Motor neuron (in vitro differentiated cells): ENCODE measurements at places on chromosomes 2 and 18. TPM values are rescaled to one million over a fixed set of nuclear protein-coding genes. Genes with fewer than 3 reads are reported as not detected.

GRCh38 chr18:75562216-75562615 is 134.7 kb upstream of the SMIM21 start:
- ATAC-seq = no peak

- ATAC-seq = no peak
These were observed 2.4 kb upstream of the PDE11A start for GRCh38 chr2:178075006-178075326.

- ATAC-seq = no peak
These were observed 158.8 kb downstream of the TMEFF2 start for GRCh38 chr2:192035731-192036442.

DNA sequence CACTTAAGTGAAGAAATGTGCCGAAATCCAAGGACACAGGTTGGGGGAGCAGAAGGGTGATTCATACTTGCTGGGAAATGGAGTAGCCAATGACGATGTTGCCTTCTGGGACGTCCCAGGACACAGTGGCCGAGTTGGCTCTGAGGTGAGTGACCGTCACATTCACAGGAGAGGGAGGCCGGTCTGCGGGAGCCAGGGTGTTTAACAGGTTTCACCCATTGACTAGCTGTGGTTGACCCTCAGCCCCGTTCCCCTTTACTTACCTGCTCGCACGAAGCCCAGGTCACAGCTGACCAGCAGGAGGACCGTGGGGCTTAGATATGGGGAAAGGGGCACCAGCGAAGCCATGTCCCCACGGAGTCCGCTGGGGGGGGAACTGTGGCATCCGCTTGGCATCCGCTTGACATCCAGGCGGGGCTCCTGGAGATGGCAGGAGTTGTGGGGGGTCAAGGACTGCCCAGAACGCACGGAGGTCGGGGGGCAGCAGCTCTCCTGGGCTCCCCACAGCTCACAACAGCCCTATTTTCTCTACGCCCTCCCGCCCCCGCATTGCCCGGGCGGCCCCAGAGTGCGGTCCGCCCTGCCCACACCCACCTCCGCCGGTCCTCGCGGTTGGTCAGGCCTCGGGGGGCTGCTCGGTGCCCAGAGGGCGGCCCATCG is 586 bp downstream of the FNDC4 start:
- ATAC-seq = peak; percentile 39

DNA sequence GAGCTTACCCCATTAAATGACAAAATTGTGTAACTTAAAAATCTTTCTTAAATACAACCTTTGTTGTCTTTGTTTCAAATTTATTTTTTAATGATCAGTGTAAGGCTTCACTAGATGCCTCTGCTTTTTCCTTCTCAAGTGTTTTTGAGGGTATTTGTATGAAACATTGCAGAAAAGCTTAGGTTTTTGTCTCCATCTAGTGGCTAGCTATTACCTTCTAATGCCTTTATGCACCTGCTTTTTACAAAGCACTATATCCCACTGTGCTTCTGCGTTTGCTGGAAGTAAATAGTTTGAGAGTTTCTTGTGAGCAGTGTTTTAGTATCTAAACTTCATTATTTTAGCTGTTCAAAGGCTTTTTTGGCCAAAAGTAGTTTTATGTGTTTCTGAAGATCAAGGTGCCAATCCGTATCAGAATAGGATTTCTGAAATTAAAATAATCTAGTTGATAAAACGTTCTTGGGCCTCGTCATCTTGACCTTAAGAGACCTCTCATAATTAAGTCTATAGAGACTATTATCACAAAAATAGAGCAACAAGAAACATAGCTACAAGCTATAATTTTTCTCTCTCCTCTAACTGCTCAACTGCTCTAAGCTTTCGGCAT is 47.0 kb downstream of the IWS1 start:
- ATAC-seq = peak; percentile 41

DNA sequence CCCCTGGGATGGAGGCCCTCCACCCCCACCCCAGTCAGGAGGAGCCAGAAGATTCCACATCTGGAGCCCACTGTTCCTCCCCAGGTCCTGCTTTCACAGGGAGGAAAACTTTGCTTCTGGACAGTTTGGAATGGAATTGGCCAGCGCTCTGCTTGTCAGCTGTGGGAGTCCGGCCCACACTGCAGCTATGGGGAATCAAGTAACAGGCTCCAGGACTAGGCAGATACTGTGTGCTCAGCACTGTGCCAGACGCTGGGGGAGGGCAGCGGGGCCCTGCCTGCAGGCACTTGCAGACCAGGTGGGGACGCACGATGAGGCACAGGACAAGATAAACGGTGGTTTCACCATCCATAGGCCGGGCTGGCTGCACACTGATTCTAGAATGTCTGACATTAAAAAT is 114.0 kb downstream of the STPG4 start:
- ATAC-seq = no peak

GRCh38 chr2:20050646-20051531 is 539 bp downstream of the LAPTM4A start:
- peak; percentile 35 for ATAC-seq

DNA sequence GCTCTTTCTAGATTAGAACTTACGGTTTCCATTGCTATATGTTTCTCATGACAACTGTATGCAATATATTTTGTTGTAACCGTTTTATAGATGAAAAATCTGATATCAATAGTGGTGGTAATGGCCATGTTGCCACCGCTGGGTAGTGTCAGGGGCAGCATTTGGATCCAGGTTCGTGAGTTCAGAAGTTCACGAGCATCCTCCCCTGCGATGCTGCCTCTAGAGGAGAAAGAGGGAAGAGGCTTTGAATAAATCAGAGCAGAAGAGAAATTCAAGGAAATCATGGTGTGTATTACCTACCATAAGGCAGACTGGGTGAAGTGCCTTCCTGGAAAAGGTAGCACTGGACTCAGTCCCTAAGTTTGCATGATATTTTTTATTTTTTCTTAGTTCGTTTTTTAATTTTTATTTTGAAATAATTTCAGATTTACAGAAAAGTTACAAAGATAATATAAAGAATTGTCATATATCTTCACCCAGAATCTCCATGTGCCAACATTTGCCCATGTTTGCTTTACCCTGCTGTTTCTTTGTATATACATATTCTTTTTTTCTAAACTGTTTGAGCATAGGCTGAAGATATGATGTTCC is 3.3 kb upstream of the ZBTB7C start:
- ATAC-seq = no peak

- ATAC-seq = no peak
These were observed 31.0 kb upstream of the ZEB2 start for GRCh38 chr2:144550911-144551310.

GRCh38 chr2:239881031-239881471 is 144.1 kb downstream of the NDUFA10 start:
- ATAC-seq = no peak

- peak; percentile 87 for ATAC-seq
These were observed at the start of gene ATP6V1C2 for GRCh38 chr2:10721396-10722251. TSS of gene ATP6V1C2 (plus strand) at chr2:10721630. CDS start at chr2:10722850, 1,220 bp downstream.

DNA sequence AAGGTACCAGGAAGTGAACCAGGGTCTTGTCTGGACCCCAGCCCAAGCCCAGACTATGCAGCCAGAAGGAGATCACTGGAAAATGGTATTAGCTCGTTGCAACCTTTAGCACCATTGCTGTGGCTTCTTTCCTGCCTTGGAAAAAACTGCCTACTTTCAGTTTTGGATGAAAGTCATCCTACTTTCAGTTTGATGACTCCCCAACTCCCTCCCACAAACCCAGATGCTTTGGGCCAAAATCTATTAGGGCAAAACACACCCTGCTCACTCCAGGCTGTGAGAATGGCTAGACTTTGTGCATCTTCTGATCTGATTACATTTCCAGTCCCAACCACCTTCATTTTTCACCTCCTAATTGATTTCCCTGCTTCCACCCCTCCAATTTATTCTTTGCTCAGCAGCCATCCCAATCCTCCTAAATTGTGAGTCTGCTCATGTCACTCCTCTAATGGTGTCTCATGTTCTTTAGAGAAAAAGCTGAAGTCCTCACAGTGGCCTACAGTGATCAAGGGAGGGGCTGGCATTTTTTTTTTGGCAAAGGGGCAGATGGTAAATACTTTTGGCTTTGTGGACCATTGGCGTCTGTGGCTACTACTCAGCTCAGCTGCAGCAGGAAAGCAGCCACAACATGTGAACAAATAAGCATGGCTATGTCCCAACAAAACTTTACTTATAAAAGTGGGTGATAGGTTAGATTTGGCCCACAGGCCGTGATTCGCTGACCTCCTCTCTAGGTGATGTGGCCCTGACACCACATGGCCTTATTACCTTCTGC is 368.7 kb downstream of the SLC4A3 start:
- no peak for ATAC-seq

- no peak for ATAC-seq
These were observed 146.7 kb downstream of the RPIA start for GRCh38 chr2:88838165-88838635.

- ATAC-seq = no peak
These were observed 28.2 kb downstream of the TMEM182 start for GRCh38 chr2:102790091-102790455.

GRCh38 chr2:22970284-22970975 is 414.5 kb upstream of the KLHL29 start:
- no peak for ATAC-seq

- ATAC-seq = no peak
These were observed 258.8 kb downstream of the ZNF521 start for GRCh38 chr18:25093141-25093540.

- ATAC-seq = no peak
These were observed 94.3 kb downstream of the OLA1 start for GRCh38 chr2:174153757-174154680.

- no peak for ATAC-seq
These were observed 7.6 kb downstream of the PROC start for GRCh38 chr2:127425540-127426490.

- no peak for ATAC-seq
These were observed 93.1 kb downstream of the ZFP36L2 start for GRCh38 chr2:43133336-43133707.

- no peak for ATAC-seq
These were observed 51.8 kb downstream of the ATIC start for GRCh38 chr2:215363461-215364156.

GRCh38 chr2:201558665-201559064 is 84.6 kb downstream of the TMEM237 start:
- no peak for ATAC-seq

GRCh38 chr2:38581193-38582147 is 21.3 kb downstream of the HNRNPLL start:
- peak; percentile 66 for ATAC-seq

Gene WDR54
- 48.6 and 52.2 TPM in 2 replicates for total RNA-seq

Gene RNF125
- total RNA-seq = 0.64 and 0.78 TPM in 2 replicates

Gene AMER3
- total RNA-seq = 0.09 and 0.69 TPM in 2 replicates

Gene SLC40A1
- 5.0 and 5.5 TPM in 2 replicates for total RNA-seq

Gene C2orf80
- 66.3 and 79.1 TPM in 2 replicates for total RNA-seq

Gene RTKN
- 7.2 and 8.2 TPM in 2 replicates for total RNA-seq

Gene PLEKHA3
- total RNA-seq = 7.0 and 7.4 TPM in 2 replicates

Gene LYPD1
- 1.3 and 1.8 TPM in 2 replicates for total RNA-seq
